NCI-H345 (cell line): ENCODE measurements at places on chromosomes 2 and 18.

DNA sequence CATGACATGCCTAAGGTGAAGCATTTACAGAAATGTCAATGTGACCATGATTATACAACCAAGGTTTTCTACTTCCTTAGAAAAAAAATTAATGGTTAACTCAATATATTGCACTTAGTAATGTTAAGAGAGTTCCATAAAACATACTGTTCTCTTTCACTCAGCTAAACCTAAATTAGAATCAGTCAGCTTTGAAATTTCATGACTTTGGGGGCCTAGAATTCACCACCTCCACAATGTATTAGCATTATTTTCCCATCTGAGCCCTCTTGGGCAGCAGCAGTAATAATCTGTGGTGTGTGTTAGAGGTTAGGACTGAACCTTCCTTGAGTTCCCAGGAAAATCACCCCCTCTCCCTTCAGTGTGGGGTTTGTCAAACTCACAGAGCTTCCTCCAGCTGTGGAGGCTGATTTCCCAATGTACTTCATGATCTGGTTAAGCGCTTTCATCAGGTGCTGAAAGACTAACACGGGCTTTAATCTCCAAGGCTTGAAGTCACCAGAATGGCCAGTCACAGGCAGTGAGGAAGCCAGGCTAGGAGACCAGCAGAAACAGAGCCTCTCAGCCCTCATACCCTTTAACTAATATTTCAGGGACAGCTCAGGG is 7.1 kb upstream of the UPP2 start:
- DNase-seq = no peak

DNA sequence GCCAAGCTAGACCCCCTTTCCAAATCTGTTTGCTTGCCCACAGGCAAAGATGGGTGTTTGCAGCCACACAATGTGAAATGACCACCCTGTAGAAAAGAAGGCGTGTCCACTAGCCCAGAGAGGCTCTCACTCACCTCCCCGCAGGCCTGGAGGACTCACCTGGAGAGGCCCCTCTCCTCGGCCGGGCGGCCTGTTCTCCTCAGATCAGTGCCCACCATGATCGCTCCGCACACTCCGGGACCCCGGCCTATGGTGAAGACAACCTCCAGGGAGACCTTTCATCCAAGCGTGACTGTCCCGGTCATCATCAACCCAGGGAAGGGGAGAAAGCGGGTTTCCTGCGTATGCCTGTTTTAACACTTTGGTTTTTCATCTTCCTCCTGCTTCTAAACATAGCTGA is 328.7 kb upstream of the SALL3 start:
- DNase-seq = no peak

GRCh38 chr2:898319-898718 is 52.3 kb upstream of the SNTG2 start:
- no peak for DNase-seq

DNA sequence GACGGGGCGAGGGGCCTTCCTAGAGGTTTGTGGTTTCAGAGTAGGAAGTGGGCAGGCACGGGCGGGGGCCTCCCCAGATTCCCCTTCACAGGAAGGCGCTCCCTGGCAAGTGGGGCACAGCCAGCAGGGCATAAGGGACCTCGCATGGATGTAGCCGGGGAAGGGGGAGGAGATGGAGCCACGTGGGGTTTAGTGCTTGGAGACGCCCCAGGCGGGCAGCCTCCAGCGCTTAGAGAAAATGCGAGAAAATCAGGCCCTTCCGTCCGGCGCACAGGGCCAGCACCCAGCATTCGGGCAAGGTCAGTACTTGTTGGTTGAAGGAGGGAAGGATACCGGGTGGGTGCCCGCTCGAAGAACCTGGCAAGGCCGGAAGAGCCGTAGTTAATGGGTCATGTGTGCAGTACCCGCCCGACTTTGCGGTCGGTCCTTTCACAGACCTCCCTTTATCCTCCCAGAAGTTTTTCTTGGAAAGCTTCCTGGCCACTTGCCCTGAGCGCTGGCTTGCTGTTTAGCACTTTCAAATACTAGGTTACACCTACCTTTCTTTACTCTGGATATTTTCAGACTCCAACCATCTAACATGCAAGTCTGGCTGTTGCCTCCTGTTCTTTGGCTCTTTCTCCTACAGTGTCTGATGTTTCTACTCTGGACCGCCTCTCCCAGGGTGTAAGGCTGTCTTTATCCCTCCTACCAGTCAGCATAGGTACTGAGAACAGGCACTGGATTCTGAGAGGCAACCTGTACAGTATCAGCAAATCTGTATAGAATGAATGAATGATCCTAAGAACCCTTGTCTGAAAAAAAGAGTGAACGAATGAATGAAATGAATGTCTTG is 78.1 kb downstream of the CIB4 start:
- peak; percentile 57 for DNase-seq

DNA sequence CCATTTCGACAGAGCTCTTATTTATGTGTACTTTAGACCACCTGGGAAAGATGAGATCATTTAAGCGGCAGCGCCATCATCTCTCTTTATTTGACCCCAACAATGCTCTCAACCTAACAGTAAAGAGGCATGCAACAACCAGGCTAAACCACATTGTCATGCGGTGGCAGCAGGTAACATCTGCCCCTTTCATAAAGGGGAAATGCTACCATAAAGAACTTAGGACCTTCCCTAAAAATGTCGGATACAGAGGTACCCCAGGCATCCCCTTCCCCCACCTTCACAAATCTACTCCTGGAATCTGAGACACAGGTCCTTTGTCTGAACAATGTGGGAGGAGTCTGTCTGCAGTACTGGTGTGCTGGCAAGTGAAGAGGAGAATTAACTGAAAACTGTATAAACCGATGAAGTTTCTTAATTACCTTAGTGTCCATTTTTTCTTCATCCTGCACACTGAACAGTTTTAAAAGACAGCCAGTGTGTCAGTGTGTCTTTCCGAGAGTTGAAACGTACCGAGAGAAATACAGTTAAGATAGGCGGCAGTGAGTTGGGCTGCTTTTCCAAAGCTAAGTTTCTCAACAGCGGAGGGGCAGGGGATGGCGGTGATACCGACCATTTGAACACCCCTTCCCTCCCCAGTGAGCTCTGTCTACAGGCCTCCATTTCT is 1.9 kb downstream of the MEX3C start:
- peak; percentile 65 for DNase-seq
